ENCODE measurements at places on chromosomes 16 and 17. TPM values are rescaled to one million over a fixed set of nuclear protein-coding genes. Genes with fewer than 3 reads are reported as not detected.

The IL17C gene
- polyA plus RNA-seq: not detected

- H3K27me3 ChIP-seq: no peaks in the 10 kb centered on the region
- no peak for DNase-seq
- H3K27ac ChIP-seq: no peak overlapping the region
- peaks cover 16% of the 10 kb centered on the region for H3K36me3 ChIP-seq
These were observed 42.9 kb downstream of the BAHCC1 start for GRCh38 chr17:81438007-81438659.

DNA sequence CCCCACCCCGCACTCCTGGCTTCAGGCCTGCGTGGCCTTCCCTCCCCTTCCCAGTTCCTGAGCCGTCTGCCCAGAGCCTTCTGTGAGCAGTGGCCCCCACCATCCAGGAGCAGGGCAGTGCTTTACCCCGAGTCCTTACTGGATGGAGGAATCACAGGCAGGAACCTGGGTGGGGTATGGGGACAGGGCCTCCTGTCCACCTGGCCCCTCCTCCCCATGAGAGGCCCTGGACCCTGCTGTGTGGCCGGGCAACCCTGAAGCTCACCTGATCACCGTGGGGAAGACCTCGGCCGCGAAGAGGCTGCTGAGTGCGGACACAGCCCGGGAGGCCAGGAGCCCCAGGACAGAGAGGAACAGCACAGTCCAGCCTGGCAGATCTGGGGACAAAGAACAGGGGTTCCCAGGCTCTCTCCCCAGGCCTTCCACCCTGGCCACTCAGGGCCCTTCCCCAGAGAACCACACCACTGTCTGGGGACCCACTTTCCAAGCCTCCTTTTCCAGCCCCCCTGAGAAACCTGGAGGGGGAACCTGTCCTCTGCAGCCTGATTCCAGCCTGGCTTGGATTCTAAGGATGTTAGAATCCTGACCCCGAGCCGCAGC lies 3.2 kb downstream of the SLC22A31 start:
- no peak for DNase-seq
- no peaks in the 10 kb centered on the region for H3K36me3 ChIP-seq
- H3K27me3 ChIP-seq: peaks cover 78% of the 10 kb centered on the region
- H3K4me3 ChIP-seq: no peak overlapping the region

DNA sequence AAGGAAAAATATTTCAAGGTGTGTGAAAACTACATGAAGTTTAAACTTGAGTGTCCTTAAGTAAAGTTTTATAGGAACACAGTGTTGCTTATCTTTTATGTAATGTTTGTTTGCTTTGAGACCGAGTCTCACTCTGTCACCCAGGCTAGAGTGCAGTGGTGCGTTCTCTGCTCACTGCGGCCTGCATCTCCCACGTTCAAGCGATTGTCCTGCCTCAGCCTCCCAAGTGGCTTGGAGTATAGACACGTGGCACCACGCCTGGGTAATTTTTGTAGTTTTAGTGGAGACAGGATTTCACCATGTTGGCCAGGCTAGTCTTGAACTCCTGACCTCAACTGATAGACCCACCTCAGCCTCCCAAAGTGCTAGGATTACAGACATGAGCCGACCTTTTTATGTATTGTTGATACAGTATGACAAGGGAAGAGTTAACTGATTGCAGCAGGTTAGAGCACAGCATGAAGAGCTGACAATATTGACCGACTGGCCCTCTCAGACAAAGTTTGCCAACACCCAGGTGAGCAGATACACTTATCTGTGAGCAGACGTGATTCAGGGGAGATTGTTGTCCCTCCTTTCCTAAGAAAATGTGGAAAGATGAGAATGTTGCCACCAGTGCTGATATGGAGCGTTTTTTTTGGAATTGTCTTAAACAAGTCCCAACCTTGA lies 373.7 kb downstream of the WWOX start:
- H3K4me1 ChIP-seq: no peaks in the 10 kb centered on the region
- H3K27me3 ChIP-seq: no peaks in the 10 kb centered on the region
- DNase-seq: no peak
- no peak overlapping the region for H3K27ac ChIP-seq
- H3K36me3 ChIP-seq: no peaks in the 10 kb centered on the region

DNA sequence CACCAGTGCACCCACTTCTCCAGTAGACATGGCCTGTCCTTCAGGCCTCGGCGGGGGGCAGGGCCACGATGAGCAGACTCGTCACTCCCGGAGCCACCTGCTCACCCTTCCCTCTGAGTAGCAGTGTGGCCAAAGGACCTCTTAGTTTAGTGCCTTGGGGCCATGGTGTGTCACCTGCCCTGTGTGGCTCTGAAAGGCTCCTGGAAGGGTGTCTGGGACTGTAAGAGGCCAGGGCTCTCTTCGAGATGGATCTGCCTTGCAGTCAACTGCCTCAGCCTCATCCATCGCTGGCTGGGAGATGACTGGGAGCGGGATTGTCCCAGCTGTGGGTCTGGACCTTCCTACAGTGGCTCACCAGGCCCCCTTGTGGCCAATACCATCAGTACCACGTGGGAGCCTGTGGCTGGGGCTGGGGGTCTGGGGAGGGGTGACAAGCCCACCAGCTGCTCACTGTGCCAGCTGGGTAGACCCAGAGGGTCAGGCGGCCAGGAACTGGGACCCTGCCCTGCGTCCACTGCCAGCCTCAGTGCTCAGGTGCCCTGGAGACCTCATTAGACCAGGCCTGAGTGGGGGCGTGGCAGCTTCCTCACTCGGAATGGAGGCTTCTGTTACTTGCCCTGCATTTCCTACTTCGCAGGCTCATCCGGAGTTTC lies 133.4 kb downstream of the OR1D5 start:
- no peaks in the 10 kb centered on the region for H3K27me3 ChIP-seq
- no peak overlapping the region for H3K4me3 ChIP-seq
- no peaks in the 10 kb centered on the region for H3K4me1 ChIP-seq
- H3K27ac ChIP-seq: peak overlapping the region; percentile 44
- peaks cover 14% of the 10 kb centered on the region for H3K36me3 ChIP-seq

- H3K27ac ChIP-seq: no peak overlapping the region
- H3K27me3 ChIP-seq: no peaks in the 10 kb centered on the region
- no peaks in the 10 kb centered on the region for H3K4me1 ChIP-seq
- no peaks in the 10 kb centered on the region for H3K36me3 ChIP-seq
- H3K4me3 ChIP-seq: no peak overlapping the region
These were observed 195.2 kb downstream of the IRX5 start for GRCh38 chr16:55125818-55126385.

The HSD17B1 gene
- 2.7 TPM for polyA plus RNA-seq

GRCh38 chr16:75379339-75379738 lies 54.0 kb downstream of the CFDP1 start:
- H3K4me3 ChIP-seq: no peak overlapping the region
- DNase-seq: no peak
- peaks cover 38% of the 10 kb centered on the region for H3K4me1 ChIP-seq
- H3K27ac ChIP-seq: no peak overlapping the region
- no peaks in the 10 kb centered on the region for H3K36me3 ChIP-seq
- H3K27me3 ChIP-seq: no peaks in the 10 kb centered on the region

GRCh38 chr16:84749815-84750214 lies 50.0 kb downstream of the USP10 start:
- peaks cover 19% of the 10 kb centered on the region for H3K36me3 ChIP-seq
- peak overlapping the region; percentile 61 for H3K27ac ChIP-seq
- peaks cover 20% of the 10 kb centered on the region for H3K4me1 ChIP-seq

GRCh38 chr17:7873051-7873450 lies 15.2 kb downstream of the CYB5D1 start:
- DNase-seq: peak; percentile 7
- H3K4me1 ChIP-seq: no peaks in the 10 kb centered on the region
- H3K27me3 ChIP-seq: no peaks in the 10 kb centered on the region
- H3K27ac ChIP-seq: no peak overlapping the region

The CRHR1 gene
- polyA plus RNA-seq: not detected

DNA sequence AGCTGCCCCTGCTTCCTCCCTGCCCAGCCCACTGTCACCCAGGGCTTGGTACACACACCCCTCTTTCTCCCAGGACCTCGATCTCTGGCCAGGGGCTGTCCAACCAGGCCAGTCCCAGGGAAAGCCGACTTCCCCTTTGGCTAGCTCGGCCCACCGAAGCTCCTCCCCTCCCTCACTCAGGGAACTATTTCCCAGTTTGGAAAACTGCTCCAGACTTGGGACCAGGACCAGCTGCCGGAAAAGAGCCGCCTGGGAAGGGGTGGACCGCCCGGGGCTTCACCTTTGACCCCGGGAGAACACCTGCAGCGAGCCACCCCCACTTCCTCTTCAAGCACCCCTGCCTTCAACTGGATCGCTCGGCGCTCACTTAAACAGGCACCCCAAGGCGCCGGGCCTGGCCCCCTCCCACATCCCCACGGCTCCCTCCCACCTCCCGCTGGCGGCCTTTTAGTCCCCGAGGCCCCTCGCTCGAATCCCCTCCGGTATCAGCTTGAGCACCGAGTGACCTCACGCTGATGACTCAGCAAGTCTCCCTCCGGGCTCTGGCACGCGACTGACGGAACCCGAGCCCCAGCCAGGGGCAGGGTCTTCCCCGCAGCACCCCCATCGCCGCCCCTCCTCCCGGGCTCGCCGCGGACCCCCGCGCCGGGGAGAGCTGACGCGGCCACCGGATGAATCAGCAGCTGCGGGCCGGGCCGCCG lies 934 bp downstream of the MAFG start:
- H3K27ac ChIP-seq: peak overlapping the region; percentile 93
- H3K4me1 ChIP-seq: peaks cover 63% of the 10 kb centered on the region
- H3K36me3 ChIP-seq: peaks cover 12% of the 10 kb centered on the region
- H3K27me3 ChIP-seq: no peaks in the 10 kb centered on the region
- DNase-seq: peak; percentile 89
- peak overlapping the region; percentile 94 for H3K4me3 ChIP-seq

GRCh38 chr16:51244887-51245657 lies 94.0 kb upstream of the SALL1 start:
- no peak for DNase-seq
- peaks cover 75% of the 10 kb centered on the region for H3K27me3 ChIP-seq
- no peak overlapping the region for H3K27ac ChIP-seq
- no peak overlapping the region for H3K4me3 ChIP-seq

The KRT33B gene
- not detected for polyA plus RNA-seq

GRCh38 chr16:82185012-82185411 lies 15.0 kb upstream of the MPHOSPH6 start:
- H3K36me3 ChIP-seq: no peaks in the 10 kb centered on the region
- DNase-seq: no peak
- H3K4me1 ChIP-seq: no peaks in the 10 kb centered on the region
- no peak overlapping the region for H3K27ac ChIP-seq

DNA sequence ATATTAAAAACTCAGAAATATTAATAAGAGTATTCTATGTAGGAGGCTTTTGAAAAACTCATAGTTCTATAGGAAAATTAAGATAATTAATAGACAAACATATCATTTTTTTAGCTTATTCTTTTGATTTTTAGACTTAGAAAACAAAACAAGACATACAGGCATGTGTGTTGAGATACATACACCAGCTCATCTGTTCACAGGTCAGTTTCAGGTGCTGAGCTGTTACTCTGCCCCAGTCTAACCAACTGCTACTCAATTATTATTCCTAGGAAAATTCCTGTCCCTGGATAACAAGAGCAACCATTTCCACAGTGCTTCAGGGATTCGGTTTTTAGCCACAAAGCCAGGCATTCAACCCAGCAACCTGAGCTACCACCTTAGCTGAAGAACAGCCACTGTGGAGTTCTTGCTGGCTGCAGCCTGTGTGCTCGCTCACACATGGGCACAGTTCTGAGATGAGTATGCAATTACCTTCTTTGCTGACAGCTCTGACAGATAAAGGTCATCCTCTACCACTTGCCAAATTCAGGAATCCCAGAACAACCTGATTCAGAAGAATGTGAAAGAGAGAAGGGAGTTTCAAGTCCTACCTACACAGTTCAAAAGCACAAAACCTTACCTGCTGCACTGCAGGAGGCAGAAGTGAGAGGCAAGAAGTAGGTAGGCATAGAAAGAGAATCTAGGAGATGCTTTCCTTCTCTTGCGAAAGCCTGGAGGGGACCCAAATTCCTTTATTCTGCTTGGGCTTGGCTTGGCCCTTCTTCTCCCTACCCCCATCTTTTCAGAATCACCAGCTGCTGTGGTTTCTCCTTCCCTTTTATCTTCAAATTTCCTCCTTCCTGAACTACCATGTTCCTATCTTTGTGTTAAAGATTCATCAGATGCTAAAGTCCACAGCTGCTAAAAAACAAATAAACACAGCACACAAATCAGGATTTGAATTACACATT lies 62.7 kb downstream of the TEX2 start:
- no peak overlapping the region for H3K4me3 ChIP-seq
- H3K27me3 ChIP-seq: no peaks in the 10 kb centered on the region
- no peaks in the 10 kb centered on the region for H3K36me3 ChIP-seq
- H3K4me1 ChIP-seq: peaks cover 10% of the 10 kb centered on the region

The TXNL4B gene
- polyA plus RNA-seq: 6.4 TPM

The FAM117A gene
- polyA plus RNA-seq: 7.0 TPM

DNA sequence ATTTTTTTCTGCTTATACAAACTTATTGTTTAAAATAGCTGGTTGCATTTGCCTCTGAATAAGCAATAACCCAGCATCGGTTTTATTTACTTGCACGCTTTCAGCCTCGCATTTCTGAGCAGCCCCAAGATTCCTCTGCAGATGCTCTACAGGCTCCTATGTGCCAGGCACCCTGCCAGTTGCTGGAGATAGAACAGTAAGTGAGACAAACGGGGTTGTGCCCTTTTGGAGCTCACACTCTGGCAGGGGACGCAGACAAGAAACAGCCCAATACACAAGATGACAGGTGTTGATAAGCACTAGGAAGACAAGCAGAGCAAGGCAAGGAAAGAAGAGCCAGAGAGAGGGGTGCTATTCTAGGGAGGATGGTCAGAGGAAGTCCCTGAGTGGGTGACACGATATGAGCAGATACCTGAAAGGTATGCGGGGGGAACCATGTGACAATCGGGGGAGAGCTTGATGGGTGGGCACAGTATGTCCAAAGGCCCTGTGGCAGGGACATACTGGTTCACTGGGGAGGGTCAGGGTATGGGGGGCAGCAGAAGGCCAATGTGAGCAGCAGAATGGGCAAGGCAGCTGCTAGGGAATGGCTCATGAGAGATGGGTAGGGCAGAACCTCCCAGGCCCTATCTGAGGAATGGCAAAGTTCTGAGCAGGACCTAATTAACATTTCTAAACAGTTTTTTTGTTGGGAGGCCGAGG lies 18.7 kb upstream of the ADORA2B start:
- no peak for DNase-seq
- peaks cover 6% of the 10 kb centered on the region for H3K4me1 ChIP-seq
- H3K27ac ChIP-seq: no peak overlapping the region
- H3K36me3 ChIP-seq: no peaks in the 10 kb centered on the region

- H3K36me3 ChIP-seq: no peaks in the 10 kb centered on the region
- no peaks in the 10 kb centered on the region for H3K4me1 ChIP-seq
- DNase-seq: no peak
- no peaks in the 10 kb centered on the region for H3K27me3 ChIP-seq
These were observed 206.3 kb upstream of the TOM1L1 start for GRCh38 chr17:54694287-54694887.

Measured in stomach (tissue), 19 donors.